ENCODE measurements at places on chromosomes 12 and 14. TPM values are rescaled to one million over a fixed set of nuclear protein-coding genes. Genes with fewer than 3 reads are reported as not detected.

- no peak for DNase-seq
Observed at GRCh38 chr14:79573486-79573885, 637.8 kb downstream of the DIO2 start.

DNA sequence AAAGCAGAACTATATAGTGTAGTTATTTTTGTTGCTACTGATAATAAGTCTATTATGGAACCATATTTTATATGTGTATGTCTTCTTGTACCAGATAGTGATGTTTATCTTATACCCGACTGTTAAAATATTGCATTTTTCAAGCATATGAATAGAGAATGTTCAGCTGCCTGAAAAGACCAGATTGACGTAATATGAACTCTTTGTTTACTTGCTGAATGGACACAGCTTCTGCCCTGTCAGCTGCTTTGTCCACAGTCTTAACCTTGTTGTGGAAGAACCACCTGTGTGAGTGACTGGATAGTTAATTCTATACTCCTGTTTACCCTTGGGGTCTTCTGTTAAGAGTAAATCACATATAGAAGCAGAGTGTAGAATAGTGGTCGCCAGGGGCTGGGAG lies 109.3 kb downstream of the LGR5 start:
- no peak for DNase-seq

DNA sequence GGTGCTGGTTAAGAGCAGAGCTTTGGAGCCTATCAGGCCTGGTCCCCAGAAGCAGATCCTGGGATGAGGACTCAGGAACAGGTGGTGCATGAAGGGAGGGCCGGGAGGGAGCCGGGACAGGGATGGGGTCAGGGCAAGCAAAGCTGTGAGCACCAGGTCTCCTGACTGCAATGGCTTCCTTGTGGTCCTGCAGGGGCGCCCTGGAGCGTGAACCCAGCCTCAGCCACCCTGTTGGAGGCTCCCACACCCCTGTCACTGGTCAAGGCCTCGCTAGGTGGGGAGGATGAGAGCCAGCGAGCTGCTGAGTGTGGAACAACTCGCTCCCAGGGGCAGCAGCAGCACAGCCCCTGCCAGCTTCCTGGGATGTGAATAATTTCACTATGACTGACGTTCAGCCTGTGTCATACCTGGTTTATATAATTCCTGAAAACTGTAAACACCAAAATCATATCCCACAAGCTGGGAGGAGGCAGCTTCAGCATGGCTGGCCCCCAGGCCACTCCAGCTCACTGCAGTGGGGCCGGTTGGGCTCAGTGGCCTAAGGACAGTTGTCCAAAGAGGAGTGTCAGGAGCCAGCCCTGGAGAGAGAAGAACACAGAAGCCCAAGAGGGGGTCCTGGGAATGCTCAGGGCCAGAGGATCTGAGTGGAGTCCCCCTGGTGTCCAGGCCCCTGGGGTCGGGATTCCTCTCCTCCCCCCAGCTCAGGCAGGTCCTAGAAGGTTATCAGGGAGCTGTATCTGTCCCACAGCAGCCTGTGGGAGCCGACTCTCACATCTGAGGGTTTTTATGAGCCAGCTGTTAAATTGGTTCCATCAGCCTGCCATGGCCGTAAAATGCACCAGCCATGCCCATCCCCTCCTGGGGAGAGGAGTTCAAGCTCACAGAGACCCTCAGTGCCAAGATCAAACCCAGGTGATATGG lies 272.9 kb downstream of the ADGRD1 start:
- DNase-seq = no peak

DNA sequence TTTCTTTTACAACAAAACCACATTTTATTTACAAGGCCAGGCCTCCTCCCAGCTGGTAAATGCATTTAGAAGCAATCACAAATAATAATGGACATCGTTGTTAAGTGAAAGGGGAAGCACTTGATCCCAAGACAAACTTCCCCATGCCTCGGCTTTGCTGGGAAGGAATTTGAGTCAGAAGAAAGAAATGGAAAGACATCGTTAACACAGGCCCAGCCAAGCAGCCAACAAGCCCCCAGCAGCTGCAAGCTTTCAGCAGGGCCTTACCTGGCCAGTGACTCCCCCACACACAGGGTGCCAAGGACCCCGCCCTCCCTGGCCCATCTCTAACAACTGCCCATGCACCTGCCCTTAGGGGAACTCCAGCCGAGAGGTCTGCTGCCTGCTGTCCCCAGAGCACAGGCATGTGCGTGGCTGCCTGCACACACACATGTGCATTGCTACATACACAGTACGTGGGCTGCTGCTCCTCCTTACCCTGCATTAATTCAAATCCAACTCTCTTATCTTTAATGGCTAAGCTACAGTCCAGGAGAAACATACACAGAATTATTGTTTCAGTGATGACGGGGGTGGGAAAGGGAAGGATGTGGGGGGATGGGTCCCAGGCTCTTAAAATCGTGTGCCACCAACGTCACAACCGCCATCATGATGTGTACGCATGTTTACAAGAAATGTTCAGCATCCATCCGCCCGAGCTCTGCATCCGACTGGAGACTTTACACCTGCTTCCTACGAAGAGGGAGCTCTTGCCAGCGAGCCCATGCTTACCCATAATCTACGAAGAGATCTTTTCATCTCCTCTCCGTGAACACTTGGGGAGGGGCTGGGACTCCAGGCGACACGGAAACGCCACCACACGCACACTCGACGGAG lies 9.8 kb downstream of the BCL11B start:
- DNase-seq = no peak

DNA sequence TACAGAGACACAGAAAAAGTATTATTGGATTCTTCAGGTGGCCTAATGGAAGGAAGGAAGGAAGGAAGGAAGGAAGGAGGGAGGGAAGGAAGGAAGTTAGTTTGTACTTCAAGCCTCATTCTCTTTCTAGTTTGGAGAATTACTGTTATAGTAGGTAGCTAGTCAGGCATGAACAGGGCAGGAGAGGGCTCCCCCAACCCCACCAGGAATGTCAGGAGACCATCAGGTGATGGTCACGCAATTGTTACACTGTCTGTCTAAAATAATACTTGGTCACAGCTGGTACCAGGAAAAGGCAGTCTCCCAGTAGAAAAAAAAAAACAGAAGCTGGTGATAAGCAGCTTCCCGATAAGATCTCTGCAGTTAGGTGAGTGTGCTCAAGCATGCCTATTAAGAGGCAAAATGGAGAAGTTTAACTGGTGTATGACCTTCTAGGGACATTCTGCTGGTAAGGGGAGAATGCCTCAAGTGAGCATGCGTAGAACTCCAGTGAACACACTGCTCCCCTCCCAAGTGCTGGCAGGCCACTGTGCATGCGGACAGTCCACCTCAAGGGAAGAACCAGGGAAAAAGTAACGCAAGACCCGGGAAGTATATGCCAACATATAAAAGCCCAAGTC lies 358.4 kb upstream of the SOX5 start:
- DNase-seq = no peak

DNA sequence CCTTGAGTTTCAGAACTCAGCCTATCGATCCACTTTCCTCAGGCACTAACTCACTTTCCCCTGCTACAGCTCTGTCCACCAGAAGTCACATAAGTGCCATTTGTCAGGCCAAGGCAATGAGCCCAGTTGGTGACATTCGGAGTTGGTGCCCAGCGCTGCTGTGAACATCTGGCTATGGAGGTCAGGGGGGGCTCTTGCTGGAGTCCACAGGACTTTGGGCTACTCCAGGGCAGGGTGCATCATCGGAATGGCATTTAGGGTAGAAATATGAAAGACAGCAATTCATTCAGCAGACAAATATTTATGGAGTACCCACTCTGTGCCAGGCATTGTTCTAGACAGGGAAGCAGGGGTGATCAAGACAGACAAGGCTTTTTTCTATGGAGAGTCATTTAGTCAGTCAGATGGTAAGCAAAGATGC lies 1.5 kb upstream of the PPP1CC start:
- no peak for DNase-seq

DNA sequence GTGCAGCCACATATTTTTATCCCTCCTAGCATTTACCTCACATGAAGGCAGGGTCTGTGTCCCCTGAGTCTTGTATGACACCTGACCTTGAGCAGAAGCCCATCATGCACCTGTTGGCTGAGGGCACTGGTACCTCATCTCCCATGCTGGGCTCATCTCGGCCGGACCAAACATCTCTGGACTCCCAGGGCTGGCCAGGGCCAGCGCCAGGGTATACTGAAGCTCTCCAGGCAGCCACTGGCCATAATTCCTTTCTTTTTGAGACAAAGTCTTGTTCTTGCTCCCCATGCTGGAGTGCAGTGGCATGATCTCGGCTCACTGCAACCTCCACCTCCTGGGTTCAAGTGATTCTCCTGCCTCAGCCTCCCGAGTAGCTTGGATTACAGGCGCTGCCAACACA lies 22.0 kb downstream of the HVCN1 start:
- no peak for DNase-seq

- peak; percentile 97 for DNase-seq
Observed at GRCh38 chr12:6937481-6938352, 5.9 kb upstream of the RNU7-1 start.

DNA sequence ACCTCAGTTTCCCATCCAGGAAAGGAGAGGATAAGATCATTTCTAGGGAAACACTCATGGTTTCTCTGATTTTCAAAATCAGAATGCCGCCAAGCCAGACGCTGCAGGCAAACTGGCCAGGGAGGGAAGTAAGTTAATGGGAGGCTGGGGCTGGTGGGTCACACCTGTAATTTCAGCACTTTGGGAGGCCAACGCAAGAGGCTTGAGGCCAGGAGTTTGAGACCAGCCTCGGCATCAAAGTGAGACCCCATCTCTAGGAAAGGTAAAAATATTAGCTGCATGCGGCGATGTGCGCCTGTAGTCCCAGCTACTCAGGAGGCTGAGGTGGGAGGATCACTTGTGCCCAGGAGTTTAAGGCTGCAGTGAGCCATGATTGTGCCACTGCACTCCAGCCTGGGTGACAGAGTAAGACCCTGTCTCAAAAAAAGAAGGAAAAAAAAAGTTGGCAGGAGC lies 587 bp downstream of the SELPLG start:
- DNase-seq = peak; percentile 69

Gene KRT72
- total RNA-seq = not detected

Gene HHIPL1
- total RNA-seq = 1.9 TPM

Gene LRP1-AS
- not detected for total RNA-seq

Gene ZDHHC22
- total RNA-seq = not detected
